Omental fat pad (tissue), 4 donors: ENCODE measurements at places on chromosomes 13 and 19. TPM values are rescaled to one million over a fixed set of nuclear protein-coding genes. Genes with fewer than 3 reads are reported as not detected.

The ZNF880 gene
- total RNA-seq = 26.8 TPM

The N4BP2L2 gene
- 202 TPM for total RNA-seq

The OR7A5 gene
- total RNA-seq = not detected

DNA sequence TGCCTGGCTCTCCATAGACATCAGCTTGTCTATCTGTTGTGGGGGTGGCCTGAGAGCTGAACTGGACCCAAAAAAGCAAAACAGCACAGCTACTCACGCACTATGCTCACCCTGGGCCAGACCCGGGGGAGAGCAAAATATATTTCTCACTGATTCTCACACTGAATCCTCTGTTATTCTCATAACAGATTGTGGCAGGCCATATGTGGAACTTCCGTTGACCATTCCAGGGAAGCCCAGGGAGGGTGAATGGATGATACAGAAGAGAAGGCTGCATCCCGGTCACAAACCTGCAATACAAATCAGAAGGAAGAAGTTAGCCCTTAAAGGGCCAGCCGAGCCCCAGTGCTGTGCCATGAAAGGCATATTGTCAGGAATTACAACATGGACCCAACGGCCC is 362.5 kb downstream of the ZNF536 start:
- DNase-seq = no peak
